Daoy (cell line): ENCODE measurements at places on chromosomes 12 and 14.

GRCh38 chr14:81727218-81727617 is 193.6 kb upstream of the SEL1L start:
- peak; percentile 3 for DNase-seq

GRCh38 chr12:48106681-48107613 is 1.1 kb upstream of the SENP1 start:
- no peak for DNase-seq

DNA sequence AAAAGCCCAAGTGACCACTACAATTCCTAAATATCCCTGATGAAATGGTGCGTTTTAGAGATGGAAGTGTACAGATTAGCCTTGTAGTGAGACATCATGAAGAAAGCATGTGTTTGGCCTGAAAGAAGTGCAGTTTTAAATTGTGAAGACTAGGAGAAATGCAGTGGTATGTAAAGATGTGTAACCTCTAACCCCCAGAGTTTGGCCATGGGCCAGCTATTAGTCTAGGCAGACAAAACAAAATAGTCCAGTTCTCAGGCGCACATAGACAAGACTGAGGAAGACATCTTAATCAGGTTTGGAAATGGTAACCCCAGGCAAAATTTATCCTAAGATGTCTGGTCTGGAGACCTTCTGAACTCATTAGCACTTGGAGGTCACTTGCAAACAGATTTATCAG is 23.4 kb downstream of the WBP11 start:
- DNase-seq: no peak

DNA sequence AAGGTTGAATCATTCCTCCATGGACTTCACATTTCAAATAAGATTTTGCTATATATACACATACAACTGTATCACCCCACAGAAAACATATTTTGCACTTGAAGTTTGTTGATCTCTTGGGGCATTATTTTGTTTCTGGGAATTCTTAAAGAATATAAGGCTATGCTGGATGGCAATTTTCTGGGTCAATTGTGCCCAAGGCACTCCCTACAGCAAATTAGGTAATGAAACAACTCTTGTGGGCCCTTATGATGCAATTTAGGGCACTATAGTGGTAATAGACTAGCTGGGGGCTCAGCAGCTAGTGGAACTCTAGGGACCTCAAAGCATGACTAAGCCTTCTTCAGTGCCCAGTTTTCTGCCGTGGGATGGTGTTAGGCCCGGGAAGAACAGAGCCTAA is 444.4 kb downstream of the NRXN3 start:
- DNase-seq: no peak

DNA sequence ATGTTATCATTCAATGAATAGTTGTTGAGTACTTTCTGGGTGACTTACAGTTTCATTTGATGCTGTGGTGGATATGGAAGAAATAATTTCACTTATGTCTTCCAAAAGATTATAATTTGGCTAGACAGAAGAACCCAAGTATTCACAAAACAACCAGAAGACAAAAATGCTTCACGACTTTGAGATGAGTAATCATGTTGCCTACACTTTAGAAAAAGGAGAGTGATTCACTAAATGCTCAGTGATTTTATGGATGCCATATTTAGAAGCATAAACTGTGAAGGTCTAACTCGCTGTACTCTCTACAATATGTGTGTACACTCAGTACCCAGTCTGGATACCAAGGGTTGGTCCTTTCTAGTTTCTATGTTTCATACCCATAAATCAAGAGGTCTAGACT is 101.3 kb upstream of the E2F7 start:
- no peak for DNase-seq

- DNase-seq: no peak
Observed at GRCh38 chr14:58763210-58763609, 125.4 kb downstream of the DACT1 start.

DNA sequence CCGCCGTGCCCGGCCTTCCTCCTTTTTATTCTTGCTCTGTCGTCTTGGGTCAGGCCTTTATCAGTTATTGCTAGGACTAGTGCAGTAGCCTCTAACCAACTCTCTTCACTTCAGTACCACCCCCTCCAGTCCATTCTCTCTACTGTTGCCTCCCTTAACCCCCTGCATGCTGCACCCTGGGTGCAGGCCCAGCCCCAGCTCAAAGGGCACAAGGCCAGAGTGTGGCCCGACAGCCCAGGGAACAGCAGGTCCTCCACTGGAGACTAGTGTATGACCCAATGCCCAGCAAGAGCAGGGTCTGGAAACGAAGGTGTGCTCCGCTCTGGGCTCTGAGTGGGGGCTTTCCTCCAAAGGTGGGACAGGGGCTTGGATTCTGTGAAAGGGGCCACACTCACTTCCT is 30.0 kb upstream of the RFLNA start:
- DNase-seq: no peak

- peak; percentile 75 for DNase-seq
Observed at GRCh38 chr12:132560614-132561426, 49.6 kb downstream of the LRCOL1 start.

DNA sequence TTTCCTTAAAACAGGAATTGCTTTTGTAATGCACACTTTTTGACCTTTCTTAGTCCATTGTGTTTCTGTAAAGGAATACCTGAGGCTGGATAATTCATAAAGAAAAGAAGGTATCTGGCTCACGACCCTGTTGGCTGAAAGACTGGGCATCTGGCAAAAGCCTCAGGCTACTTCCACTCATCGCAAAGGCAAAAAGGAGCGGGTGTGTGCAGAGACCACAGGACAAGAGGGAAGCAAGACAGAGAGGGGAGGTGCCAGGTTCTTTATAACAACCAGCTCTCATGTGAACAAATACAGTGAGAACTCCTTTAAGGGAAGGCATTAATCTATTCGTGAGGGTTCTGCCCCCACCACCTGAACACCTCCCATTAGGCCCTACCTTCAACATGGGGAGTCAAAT is 182.1 kb downstream of the C12orf50 start:
- no peak for DNase-seq
